GM23248 (cell line): ENCODE measurements at places on chromosomes 12 and 14. TPM values are rescaled to one million over a fixed set of nuclear protein-coding genes. Genes with fewer than 3 reads are reported as not detected.

- peaks cover 19% of the 10 kb centered on the region for H3K4me1 ChIP-seq
- H3K4me3 ChIP-seq: no peak overlapping the region
- H3K27me3 ChIP-seq: no peaks in the 10 kb centered on the region
- no peak overlapping the region for H3K27ac ChIP-seq
- peaks cover 66% of the 10 kb centered on the region for H3K36me3 ChIP-seq
These were observed 5.9 kb upstream of the RPL41 start for GRCh38 chr12:56110571-56110970.

DNA sequence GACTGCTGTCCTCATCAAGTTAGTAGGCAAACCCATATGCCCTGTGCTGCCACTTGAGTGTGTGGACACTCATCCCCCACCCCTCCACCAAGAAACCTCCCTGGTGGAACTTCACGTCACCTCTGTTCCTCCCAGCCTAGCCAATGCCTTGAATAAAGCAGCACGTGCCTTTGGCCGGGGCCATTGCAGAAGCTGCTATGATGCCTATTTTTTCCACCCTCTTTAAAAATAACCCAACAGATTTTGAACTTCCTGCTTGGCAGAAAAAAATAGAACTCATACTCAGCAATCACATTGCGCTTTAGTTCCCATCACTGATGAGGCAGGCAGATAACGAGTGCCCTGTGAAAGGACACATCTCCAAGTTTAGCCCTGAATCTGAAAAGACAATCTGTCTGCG lies 23.1 kb upstream of the PWP1 start:
- no peak overlapping the region for H3K27ac ChIP-seq
- H3K4me1 ChIP-seq: no peaks in the 10 kb centered on the region
- H3K27me3 ChIP-seq: no peaks in the 10 kb centered on the region; the same call in 1 of the 2 replicates

- H3K27ac ChIP-seq: no peak overlapping the region
- H3K4me1 ChIP-seq: peaks cover 11% of the 10 kb centered on the region
- H3K27me3 ChIP-seq: no peaks in the 10 kb centered on the region
- H3K4me3 ChIP-seq: no peak overlapping the region
- DNase-seq: no peak
- no peaks in the 10 kb centered on the region for H3K36me3 ChIP-seq
These were observed 26.2 kb upstream of the KTN1 start for GRCh38 chr14:55553791-55554190.

The PLEKHG7 gene
- total RNA-seq: not detected in 2 replicates

DNA sequence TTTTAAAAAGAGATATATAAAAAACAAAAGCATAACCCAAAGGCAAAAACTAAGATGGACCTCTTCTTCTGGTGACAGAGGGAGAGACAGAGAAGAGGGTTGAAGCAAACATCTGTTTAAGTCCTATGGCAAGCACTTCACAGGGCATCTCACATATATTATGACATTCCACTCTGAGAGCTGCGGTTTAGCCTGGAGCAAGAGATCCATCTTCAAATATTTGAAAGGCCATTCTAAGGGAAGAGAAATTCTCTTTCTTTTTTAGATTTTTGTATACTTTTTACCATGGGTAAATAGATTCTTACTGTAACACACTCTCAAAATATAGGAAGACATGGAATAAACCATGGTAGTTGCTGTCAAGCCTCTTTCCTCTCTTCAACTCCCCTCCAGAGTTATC lies 204.1 kb downstream of the GXYLT1 start:
- H3K27me3 ChIP-seq: no peaks in the 10 kb centered on the region; the same call in 1 of the 2 replicates
- DNase-seq: no peak
- no peaks in the 10 kb centered on the region for H3K4me1 ChIP-seq
- no peak overlapping the region for H3K27ac ChIP-seq
